ENCODE measurements at places on chromosomes 3 and 15.
A peak's percentile ranks its signal among the peaks of the same experiment; 100 is the strongest.

DNA sequence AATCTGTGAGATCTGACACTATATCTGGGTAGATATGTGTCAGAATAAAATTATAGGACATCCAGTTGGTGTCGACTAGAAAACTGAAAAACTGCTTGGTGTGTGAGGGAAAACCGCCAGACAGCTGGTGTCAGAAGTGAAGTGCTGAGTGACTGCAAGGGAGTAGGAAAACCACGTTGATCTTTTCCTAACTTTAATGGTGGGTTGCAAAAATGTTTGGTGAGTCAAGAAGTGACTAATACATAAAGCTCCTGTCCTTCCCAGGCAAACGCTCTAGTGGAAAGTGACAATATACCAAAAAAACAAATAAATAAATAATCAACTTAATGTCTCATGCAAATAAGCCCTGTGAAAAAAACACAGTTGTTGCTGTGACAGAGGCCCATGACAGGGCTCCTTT, 7.3 kb upstream of the CD96 start:
- no peak for DNase-seq

DNA sequence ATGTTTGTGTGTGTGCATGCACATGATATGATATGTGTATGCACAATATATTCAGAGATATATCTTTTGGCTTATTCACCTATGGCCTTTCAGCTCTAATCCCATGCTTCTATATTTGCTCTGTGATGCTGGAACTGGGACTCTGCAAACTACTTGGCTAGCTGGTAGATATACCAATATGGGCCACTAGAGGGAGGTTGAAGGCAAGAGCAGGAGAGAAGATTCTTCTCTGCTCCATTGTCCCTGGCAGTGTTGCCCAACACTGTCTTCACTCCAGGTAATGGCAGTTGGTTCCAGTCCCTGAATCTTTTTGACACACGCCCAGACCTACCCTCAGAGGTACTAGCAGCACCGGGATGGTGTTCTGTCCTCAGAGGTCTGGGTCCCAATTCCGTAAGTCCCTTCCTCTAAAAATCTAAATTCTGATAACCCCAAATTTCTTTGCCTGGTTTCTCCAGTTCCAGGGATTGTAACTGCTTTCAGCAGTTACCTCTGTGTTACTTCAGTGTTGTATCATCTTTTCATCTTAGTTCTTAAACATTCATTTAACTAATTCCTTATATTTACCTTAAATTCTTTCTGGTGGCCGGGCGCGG, 44.7 kb downstream of the GTPBP8 start:
- peak; percentile 65 for DNase-seq

DNA sequence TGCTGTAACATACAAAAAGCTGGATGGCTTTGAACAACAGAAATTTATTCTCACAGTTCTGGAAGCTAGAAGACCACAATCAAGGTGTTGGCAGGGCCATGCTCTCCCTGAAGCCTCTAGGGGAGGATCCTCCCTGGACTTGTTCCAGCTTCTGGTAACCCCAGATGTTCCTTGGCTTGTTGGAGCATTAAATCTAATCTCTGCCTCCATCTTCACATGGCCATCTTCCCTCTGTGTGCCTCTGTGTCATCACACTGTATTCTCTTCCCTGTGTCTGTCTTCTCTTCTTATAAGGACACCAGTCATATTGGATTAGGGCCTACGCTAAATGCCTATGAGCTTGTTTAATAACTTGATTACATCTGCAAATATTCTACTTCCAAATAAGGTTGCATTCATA, 109.5 kb downstream of the STAG1 start:
- DNase-seq, result no peak

DNA sequence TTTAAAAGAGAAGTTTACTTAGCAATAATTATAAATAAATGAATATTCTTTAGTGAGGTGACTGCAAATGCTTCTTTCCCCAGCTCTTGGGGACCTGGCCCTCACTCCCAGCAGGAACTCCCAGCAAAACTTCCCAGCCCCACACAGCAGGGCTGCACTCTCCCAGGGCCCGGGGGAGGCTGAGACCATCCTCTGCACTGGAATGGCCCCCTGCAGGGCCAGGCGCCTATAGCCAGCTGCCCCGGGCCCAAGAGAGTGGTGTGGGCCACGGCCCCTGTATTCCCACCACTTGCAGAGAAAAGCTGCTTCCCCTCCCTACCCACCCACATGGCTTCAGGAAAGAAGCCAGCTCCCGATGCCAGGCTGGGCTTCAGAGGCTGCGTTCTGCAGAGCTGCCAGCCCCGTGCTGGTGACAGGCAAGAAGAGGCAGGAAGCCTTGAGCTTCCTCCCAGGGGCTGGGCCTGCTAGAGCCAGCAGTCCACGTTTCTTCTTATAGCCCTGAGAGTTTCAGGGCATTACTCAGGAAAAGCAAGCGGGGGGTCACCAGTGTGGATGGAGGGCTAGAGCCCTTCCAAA, 20.0 kb downstream of the IDH2 start:
- no peak for DNase-seq

DNA sequence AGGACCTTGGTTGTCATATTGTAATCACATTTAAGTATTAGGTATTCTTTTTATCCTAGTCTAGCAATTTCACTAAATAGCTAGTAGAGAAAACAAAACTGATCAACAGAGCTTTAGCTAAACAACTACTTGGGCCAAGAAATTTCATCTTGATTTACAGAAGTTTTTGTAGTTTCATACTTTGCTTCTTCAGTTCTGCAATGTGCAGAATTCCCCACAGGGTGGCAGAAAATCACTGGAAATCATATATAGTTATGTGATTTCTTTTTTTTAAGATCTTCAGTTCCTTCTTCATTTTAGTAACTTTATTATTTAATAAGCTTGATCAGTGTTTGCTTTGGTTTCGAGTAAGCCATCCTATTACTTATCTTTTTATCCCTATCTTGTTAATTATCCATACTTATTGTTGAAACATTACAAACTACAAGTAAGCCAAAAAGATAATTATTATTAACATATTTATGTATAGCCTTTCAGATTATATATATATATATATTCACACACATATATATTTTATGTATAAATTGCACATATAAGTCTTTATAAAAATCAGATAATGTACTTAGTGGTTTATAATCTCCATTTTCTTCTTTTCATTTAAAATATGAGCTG, 2.2 kb upstream of the BNIP2 start:
- DNase-seq, result peak; percentile 4

DNA sequence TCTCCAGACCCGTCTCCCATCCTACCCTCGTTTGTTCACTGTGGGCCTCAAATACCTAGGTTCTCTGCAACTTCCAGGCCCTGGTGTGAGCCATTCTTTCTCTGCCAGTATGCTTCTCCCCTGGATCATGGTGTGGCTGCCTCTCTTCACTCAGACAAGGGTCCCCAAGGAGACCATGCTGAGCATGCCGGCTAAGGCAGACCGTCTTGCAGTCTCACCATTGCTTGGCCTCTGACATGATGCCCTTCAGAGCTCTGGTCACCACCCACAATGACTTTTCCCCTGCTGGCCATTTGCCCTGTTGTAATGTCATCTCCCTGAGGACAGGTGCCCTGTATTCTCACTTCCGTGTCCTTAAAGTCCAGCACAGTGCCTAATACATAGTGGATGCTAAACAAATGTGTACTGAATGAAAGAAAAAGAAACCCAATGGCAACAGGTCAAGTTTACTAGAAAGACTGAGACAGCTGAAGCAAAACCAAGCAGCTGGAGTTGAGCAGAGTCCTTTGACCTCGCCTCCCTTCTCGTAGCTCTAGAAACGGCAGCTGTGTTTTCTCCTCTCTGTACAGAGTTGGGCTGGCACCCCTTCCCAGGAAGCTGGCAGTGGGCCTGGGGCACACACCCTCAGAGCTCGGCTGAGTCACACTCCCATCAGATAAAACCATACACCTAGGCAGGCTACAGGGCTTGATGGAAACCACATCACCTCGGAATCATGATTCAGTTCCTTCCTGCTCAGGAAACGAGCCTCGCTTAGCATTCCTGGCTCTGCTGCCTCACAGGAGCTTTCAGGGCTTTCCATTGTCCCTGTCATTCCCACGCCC, 8.6 kb downstream of the TLR9 start:
- DNase-seq, result no peak

DNA sequence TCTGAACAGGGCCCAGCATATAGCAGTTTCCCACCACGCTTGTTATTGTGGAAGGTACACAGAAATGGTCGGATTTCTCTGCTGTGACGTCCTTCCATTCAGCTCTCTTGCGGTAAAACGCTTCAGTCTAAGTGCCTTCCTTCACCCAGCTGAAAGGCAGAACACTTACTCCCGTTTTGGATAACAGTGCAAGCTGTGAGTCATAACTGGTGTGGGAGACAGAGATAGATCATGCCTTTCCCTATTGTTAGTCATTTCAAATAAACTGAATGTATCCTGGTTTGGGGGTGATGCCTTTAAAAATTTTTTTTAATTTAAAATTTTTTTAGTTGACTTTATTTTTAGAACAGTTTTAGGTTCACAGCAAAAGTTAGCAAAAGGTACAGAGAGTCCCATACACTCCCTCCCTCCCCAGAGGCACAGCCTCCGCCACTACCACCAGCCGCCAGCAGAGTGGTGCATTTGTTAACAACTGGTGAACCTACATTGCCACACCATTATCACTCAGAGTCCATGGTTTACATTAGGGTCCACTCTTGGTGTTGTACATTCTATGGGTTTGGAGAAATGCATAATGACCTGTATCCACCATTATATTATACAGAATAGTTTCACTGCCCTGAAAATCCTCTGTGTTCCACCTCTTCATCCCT, 94.9 kb upstream of the NSMCE3 start:
- no peak for DNase-seq

DNA sequence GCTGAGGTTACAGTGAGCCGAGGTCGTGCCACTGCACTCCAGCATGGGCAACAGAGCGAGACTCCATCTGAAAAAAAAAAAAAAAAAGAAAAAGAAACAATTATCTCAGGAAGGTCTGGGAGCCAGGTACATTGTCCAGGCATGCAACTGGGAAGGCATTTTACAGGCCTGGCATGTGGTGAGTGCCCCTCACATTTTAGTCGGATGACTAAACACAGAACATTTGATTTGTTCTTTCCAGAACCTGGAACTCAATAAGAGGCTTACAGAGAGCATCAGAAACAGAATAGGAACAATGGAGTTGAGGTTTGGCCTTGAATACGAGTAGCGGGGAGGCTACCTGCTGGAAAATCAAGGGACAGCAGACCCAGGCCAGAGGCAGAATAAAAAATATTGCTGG, 33.7 kb upstream of the IGF1R start:
- no peak for DNase-seq

- peak; percentile 20 for DNase-seq
These were observed 31.6 kb upstream of the ACP3 start for GRCh38 chr3:132285620-132285945.

- no peak for DNase-seq
These were observed 2.9 kb upstream of the JAGN1 start for GRCh38 chr3:9887480-9887879.

- no peak for DNase-seq
These were observed 14.1 kb downstream of the SYNM start for GRCh38 chr15:99118801-99119546.

DNA sequence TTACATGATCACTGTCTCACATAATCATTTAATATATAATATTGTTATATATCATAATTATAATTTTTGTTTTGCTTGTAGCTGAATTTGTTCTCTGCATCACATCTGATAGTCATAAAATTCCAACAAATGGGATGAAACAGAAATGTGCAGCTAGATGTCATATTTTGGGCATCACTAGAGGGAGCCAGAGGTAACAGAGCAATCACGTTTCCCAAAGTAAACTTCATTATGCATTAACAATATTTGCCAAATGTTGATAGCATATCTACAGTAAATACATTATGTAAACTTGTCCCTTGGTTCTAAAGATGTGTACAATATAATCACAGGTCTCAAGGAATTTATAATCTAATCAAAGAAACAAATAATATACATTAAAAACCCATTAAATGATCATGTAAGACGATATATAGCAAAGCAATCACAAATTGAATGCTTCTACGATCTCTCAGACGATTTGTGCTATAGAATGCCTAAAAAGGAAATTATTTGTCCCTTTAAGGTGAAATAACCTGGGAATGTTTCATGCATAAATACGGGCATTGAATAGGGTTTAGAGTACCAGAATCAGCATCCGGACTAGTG, 234.2 kb upstream of the MCTP2 start:
- peak; percentile 62 for DNase-seq

- no peak for DNase-seq
These were observed 46.4 kb downstream of the DNASE1L3 start for GRCh38 chr3:58164199-58164879.

GRCh38 chr3:12895391-12896062, 54.2 kb upstream of the RPL32 start:
- no peak for DNase-seq

- no peak for DNase-seq
These were observed 22.3 kb upstream of the C2CD4B start for GRCh38 chr15:62187425-62187824.

DNA sequence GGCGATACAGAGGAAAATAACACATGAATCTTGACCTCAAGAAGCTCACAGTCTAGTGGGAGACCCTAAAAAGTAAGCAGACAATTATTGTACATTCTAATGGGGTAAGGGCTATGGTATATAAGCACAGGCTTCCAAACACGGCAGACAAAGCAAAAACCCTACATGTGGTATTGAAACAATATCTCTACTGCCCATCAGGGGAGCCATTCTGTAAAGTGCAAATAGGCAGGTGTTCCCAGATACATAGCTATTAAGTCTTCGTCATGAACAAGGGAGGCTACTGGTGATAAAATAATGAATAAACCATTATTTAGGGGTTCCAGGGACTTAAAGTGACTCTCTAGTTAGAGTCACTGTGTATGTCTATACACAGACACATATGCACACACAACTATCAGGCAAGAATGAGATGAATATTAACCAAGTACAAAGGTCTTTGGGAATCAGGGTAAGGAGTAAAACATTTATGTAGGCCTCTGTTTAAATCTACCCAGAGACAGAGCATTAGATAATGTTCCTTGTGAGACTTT, 38.7 kb upstream of the ASB14 start:
- DNase-seq, result no peak

DNA sequence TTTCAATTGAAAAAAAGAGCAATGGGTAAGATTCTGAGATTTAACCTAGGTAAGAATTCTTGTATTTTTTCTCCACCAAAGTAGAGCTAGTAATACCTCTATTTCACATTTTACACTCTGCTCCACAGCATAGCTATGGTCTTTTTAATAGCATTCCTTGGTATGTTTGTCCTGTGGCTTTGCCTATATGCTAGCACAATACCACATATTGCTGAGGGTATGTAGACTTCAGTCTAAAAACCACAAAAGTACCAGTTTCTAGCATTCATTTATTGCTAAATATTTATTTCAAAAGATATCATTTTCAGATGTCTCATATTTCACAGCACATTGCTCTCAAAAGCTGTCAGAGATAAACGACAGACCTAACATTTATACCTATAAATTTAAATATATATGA, 18.2 kb upstream of the EOGT start:
- no peak for DNase-seq

Data from NCI-H526 (cell line).